ENCODE measurements at places on chromosomes 2 and 18.

GRCh38 chr18:37552286-37552685 lies 13.3 kb downstream of the CELF4 start:
- no peak for DNase-seq

GRCh38 chr18:73461038-73461779 lies 593.4 kb upstream of the NETO1 start:
- no peak for DNase-seq

DNA sequence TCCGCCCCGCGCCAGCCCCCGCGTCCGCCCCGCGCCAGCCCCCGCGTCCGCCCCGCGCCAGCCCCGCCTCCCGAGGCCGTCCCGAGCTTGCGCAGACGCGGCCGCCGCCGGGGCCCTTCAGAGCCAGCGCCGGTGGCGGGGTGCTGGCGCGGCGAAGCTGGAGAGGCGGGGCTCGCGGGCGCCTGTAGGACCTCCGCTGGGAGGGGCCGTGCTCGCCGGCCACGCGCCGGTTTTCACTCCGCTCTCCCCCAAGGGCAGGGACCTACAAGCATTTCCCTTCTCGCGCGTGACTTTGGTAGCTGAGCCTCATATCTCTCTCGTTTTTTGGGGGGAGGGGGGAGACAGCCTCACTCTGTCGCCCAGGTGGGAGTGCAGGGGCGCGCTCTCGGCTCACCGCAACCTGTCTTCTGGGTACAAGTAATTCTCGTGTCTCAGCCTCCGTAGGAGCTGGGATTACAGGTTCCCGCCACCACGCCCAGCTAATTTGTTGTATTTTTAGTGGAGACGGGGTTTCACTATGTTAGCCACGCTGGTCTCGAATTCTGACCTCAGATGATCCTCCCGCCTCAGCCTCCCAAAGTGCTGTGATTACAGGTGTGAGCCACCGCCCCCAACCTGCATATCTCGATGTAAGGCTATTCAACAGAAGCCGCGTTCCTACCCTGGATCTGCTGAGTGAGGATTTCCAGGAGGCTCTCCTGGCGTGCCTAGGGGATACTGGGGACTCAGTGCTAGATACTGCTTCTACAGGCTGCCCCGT lies at the start of gene ZNF514:
ZNF514 (minus strand) TSS at position 159 of the 760 bp plus-strand sequence. CDS start 6,595 bp downstream, outside the sequence.
- peak; percentile 92 for DNase-seq

DNA sequence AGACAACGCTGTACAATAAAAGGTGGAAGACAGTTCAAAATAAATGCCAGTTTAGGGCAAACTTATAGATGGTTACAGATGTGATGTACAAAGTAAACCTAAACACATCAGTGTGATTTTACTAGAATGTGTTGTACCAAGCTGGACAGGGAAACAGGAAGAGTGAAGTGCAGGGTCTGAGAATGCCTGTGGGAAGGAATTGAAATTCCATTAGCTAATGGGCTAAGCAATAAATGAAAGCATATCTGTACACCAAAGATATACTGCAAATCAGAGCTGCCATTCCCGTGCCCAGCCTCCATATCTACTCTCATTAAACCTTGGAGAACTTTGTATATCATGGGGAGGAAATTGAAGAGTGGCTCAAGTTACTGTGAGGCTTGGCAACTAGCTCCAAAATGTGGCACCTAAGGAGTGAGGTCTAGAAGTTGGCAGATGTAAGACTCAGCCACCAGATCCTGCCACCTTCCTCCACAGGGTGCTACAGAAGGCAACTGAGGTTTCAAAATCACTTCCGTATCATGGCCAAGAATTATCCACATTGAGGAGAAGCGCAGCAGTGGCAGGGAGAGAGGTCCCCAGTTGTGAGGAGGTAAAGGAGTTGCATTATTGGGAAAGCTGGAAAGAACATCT lies 277.8 kb downstream of the TCF4 start:
- no peak for DNase-seq

DNA sequence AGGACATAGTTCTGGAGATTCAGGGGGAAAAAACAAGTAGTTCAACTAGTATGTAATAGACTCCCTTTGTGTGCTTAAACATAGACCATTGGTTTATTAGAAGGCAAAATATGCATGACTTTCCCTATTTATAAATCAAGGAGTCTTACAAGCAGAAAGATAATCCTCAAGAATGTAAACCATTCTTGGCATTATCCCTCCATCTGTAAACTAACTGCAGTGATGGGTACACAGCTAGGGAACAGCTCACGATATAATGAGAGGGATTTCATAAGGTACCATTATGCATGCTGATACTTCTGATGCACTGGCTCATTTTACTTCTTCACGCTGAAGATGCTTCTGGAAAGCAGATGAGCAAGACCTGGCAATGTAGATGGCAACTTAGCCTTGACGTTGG lies 878 bp downstream of the FBXO15 start:
- DNase-seq, result no peak

DNA sequence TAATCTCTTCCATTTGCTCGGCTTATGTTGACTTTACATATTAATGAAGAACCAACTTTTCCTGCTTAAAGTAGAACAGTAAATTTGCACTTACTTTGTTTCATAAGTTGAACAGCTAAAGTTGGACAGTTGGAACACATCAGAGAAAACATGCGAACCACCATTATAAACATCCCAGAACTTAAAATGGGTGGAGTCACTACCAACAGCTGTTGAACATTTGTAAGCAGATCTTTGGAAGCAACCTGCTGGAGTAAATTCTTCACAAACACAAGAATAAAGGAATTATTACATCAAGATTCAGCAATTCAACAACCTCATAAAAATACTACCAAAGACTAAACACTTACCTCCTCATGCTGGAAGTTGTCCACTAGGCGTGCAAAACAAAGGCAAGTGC lies 96.4 kb upstream of the DNER start:
- DNase-seq, result no peak

DNA sequence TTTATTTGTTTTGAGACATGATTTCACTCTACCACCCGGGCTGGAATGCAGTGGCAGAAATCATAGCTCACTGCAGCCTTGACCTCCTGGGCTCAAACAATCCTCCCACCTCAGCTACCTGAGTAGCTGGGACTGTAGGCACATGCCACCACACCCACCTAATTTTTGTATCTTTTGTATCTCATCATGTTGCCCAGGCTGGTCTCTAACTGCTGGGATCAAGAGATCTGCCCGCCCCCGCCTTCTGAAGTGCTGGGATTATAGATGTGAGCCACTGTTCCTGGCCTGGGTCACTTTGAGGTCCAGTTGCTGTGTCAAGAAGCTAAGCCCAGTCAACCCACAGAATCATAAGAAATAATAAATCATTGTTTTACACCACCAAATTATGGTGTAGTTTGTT lies 38.4 kb downstream of the TSN start:
- no peak for DNase-seq

GRCh38 chr2:224466304-224466895 lies 64.5 kb upstream of the FAM124B start:
- no peak for DNase-seq

DNA sequence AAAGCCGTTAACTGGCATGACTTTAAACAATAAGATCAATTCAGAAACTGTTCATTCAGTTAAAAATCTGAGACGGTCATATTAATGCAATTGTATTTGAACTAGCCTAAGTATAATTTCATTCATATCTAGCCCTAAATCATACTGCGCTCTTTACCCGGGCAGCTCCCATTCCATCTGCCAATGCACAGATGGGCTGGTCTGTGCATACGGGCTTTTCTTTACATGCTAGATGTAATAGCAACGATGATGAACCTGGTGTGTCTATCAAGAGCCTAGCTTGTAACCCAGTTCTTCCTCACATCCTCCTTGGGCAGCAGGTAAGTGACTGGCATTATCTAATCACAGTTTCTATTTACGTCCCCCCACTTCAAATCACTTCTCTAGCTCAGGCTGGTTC lies 631.5 kb upstream of the KLHL29 start:
- no peak for DNase-seq

DNA sequence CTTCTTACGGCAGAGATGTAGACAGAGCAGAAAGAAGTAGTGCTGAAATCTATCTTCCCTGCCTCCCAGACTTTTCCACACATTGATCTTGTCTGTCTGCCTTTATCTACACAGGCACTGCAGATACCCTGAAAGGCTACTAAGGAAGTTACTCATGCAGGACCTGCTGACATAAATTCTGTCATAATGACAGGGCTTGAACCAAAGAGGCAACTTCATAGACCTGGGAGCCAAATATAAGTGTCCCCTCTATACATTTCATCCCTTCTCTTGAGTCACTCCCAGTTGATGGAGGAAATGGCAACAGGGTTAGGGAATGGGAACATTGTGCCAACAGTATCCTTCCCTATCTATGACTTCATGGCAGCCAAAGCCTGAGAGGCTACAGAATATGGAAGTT lies 157.5 kb downstream of the TNS1 start:
- DNase-seq, result no peak

DNA sequence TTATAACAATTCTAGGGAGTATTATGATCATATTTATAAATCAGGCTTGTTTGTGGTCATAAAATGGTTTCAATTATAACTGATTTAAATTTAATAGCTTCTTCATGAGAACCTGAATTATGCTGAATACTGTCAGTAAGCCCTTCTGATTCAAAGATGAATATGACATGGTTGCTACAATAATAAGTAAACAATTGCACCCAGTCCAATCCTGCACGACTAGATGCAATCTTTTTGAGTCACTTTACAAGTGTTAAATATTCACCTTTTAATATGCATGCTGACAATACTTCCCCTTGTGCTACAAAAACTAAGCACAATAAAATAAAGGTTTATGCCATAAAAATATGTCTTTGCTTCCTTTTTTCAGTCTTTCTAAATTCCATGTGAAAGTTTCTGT lies 325.2 kb downstream of the KCNJ3 start:
- DNase-seq, result no peak

DNA sequence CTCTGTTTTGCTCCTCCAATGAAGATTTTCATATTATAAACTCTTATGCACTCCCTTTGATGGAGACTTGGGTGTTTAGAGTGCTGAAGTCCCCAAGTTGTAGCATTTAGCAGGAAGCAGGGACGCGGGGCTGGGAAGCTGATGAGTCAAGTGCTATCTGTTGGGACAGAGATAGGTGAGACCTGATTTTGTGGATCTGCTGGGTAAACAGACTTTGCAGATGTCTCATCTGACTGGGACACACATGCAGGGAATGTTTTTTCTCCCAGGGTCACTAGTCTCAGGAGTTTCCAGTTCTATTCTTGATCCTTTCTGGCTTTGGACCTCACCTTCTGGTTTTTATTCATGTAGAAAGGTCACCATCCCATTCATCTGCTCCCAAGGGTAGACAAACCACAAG lies 79.7 kb upstream of the ACAA2 start:
- no peak for DNase-seq

- DNase-seq, result no peak
These were observed 131.3 kb downstream of the DOK6 start for GRCh38 chr18:69531973-69532372.

DNA sequence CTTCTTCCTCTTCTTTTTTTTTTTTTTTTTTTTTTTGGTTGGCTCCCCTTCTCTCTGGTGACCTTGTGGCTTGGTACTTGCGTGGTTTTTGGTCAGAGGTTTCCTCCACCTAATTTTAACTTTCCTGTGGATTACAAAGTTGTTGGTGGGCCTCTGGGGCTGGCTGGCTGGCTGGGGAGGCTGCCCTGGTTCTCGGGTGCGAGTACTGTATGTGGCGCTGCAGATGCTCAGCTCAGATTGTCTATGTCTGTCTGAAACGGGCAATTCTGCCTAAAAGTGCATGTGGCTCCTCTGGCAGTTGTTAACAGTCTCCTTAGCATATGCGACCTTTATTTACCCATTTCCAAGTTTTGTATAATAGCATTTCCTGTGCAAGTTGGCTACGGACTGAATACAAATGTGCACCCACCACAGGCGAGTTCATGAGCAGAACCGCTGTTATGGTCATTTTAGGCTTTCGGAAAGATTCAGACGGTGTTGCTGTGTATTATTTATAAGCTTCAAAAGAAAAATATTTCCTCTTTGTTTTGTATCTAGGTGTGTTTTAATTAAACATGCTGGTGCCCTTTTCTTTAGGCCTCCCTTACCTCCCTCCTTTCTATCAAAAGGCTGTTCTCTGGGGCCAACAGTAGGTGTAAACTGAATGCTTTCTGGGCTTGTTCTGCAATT lies 4.4 kb downstream of the TBR1 start:
- DNase-seq, result no peak

DNA sequence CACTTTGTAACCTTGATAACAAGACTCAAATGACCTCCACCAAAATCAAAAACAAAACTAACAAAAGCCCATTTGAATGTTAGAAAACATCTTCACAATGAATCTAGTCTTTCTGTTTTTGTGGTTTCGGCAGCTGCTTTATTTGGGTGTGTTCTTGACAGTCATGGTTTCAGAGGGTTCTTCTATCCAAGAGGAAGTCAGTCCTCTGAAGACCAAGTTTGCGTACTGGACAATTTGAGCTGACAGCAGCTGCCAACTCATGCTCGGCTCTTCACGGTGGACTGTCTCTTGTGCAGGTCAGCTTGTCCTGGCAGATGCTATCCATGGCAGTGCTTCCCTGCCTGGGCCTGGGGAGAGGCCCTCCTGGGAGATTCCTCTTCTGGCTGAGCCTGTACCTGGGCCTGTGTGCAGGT lies 91.0 kb downstream of the TMEM17 start:
- peak; percentile 45 for DNase-seq

- no peak for DNase-seq
These were observed 76.8 kb upstream of the SLC14A2 start for GRCh38 chr18:45538444-45538843.

DNA sequence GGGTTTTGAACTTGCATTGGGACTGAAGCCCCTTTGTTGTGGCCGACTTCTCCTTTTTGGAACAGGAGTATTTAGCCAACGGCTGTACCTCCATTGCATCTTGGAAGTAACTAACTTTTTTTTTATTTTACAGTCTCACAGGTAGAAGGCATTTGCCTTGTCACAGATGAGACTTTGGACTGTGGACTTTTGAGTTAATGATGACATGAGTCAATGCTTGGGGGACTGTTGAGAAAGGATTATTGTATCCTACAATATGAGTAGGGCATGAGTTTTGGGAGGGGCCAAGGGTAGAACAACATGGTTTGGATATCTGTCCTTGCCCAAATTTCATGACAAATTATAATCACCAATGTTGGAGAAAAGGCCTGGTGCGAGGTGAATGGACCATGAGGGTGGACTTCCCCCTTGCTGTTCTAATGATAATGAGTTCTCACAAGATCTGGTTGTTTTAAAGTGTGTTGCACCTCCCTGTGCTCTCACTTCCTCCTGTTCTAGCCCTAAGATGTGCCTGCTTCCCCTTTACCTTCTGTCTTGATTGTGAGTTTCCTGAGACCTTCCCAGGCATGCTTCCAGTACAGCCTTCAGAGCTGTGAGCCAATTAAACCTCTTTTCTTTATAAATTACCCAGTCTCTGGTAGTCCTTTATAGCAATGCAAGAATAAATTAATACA lies 1269.4 kb upstream of the CHAC2 start:
- DNase-seq, result no peak

- DNase-seq, result no peak
These were observed 76.7 kb downstream of the MERTK start for GRCh38 chr2:111975053-111975552.

Data from Right ventricle myocardium superior (tissue), 1 donor.